ENCODE measurements at places on chromosomes 11 and 22. TPM values are rescaled to one million over a fixed set of nuclear protein-coding genes. Genes with fewer than 3 reads are reported as not detected.

Gene IPO7
- 30.2 TPM for total RNA-seq

Gene EHD1
- total RNA-seq: 17.0 TPM

Gene CYTH4
- 12.0 TPM for total RNA-seq

Gene TRIM44
- 29.1 TPM for total RNA-seq

Gene UBQLN3
- not detected for total RNA-seq

Gene CARS1
- total RNA-seq: 18.1 TPM

Gene OVOL1
- 1.6 TPM for total RNA-seq

Gene MAPK1
- 50.6 TPM for total RNA-seq

Gene MS4A15
- not detected for total RNA-seq

Gene FAM227A
- total RNA-seq: 2.0 TPM

Gene MDK
- total RNA-seq: 4.3 TPM

Gene FGF4
- total RNA-seq: not detected

Gene WT1
- total RNA-seq: 0.09 TPM

Gene ADAMTS15
- total RNA-seq: 0.31 TPM

Gene PTGDR2
- 0.28 TPM for total RNA-seq

Gene DCDC1
- 0.40 TPM for total RNA-seq

Gene DUSP8
- 23.5 TPM for total RNA-seq

Gene NCF4
- 7.1 TPM for total RNA-seq

Gene POU2AF3
- total RNA-seq: 2.1 TPM

Gene KCNQ1
- 59.1 TPM for total RNA-seq

Gene C11orf24
- 17.8 TPM for total RNA-seq

All from pancreas (tissue), 10 donors.